ENCODE measurements at places on chromosomes 4 and X. TPM values are rescaled to one million over a fixed set of nuclear protein-coding genes. Genes with fewer than 3 reads are reported as not detected.

GRCh38 chrX:323721-324628 lies 5.4 kb upstream of the GTPBP6 start:
- DNase-seq = peak; percentile 60

- peak; percentile 74 for DNase-seq
Observed at GRCh38 chr4:99507762-99508161, 3.1 kb upstream of the C4orf17 start.

The TMEM156 gene
- total RNA-seq = 8.4 TPM

The KCND1 gene
- 0.23 TPM for total RNA-seq

GRCh38 chrX:45011131-45011530 lies 138.1 kb downstream of the KDM6A start:
- peak; percentile 62 for DNase-seq

The FDCSP gene
- not detected for total RNA-seq

The MAGED4 gene
- total RNA-seq = 2.8 TPM

The SMARCA1 gene
- total RNA-seq = 28.3 TPM

GRCh38 chrX:154142950-154143745 lies 895 bp upstream of the OPN1LW start:
- no peak for DNase-seq

GRCh38 chr4:53674903-53675302 lies 83.6 kb upstream of the LNX1 start:
- DNase-seq = no peak

The LINC00632 gene
- 0.63 TPM for total RNA-seq

GRCh38 chr4:123398853-123399626 lies 2.4 kb downstream of the SPRY1 start:
- no peak for DNase-seq

DNA sequence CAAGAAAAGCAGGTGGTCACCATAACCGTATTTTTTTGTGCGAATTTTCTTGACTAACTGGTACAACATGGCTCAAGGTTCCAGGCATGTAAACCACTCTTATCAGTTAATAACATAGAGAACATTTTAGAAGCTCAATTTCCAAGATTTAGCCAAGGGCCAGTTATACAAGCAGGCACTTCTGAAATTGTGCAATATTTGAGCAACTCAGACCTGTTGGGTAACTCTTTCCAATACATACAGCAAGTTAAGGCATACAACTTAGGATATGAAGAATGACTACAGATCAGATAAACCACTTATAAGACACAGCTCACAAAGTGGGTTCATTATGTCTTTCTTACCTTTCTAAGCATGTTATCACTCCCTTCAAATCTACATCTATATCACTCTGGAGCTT lies 43.9 kb downstream of the ZNF280C start:
- no peak for DNase-seq

DNA sequence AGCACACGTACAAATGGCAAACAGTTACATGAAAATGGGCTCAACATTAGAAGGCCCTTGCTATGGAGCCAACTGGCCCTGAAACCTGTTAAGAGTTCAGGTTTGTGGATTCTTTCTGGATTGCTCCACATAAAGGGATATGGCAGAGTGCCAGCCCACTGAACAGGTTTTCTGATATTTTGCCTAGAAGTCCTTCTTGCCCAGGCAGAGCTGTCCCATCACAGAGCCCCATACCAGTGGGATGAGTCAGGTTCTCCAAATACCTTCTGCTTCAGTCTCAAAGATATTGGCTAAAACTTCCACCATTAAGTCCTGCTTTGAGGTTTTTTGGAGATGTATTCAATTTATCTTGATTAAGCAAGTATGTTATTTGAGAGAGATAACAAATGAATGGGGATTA lies 146.8 kb upstream of the IL1RAPL2 start:
- DNase-seq = peak; percentile 62

DNA sequence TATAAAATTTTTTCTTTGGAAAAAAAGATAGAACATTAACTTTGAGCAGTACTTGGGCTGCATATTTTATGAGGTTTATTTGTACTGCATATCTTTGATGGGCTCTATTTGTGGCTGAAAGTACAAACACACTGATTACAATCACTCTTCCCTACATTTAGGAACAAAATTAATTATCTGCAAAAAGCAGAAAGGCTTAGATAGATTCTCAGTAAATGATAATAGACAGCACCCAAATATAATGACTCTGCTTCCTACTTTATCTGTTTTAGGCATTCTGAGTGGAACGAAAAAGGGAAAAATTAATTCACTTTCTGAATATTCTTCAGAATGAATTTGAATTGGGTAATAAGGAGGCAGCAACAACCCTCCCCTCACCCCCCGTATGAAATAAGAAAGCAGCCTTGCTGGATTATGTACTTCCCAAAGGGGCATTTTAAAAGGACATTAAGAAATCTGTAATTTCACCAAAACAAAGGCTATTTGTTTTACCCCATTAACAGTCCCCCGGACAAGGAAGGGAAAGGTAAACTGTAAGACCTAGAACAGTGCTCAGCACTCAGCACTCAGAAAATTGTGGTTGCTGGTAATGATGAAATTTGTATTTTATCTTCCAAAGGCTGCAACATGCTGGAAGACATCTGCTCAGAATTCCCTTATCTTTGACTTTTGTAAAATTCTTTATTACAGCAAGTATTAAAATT lies 242.6 kb downstream of the GPC3 start:
- no peak for DNase-seq
